ENCODE measurements at places on chromosomes 12 and 14.

DNA sequence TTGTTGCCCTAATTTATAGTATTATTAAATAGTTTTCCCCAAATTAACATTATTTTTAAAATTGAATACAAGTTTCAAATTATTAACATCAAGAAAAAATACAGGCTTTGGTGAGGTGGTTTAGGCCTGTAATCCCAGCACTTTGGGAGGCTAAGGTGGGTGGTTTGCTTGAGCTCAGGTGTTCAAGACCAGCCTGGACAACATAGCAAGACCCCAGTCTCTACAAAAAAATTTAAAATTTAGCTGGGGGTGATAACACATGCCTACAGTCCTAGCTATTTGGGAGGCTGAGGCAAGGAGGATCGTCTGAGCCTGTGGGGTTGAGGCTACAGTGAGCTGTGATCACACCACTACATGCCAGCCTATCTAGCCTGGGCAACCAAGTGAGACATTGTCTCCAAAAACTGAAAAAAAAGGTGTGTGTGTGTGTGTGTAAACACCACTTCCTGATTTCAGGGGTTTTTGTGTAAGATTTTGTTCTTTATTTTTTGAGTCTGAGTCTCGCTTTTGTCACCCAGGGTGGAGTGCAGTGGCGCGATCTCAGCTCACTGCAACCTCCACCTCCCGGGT is 3.9 kb upstream of the DNAL1 start:
- no peak for DNase-seq

- DNase-seq, result no peak
Observed at GRCh38 chr14:59339524-59340330, 125.5 kb downstream of the GPR135 start.

DNA sequence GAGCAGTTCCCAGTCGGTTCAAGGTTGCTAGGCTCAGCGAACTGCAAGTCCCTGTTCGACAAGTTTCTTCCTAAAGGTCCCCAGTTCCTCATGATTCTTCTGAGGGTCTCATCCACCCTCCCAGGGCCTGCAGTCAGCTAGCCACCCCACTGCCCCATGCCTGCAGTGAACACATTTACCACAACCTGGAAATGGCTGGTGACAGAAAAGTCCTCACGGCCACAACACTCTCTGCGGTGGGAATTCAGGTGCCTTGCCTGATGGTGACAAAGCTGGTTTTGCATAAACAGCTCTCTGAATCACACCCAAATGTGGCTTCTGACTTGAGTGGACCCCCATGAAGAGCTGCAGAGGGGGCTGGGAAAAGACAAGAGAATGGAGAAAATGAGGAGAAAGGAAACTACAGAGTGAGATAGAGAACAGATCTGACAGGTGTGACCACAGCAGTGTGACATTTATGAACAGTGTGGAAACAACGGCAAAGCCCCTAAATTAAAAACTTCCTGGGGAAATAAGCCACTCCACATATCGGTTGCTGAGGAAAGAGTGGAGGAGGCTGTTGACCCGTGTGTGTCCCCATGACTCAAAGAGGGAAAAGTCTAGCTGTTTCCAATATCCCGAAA is 1.3 kb upstream of the CD27 start:
- no peak for DNase-seq

GRCh38 chr12:54009171-54010052 is 627 bp downstream of the HOXC8 start:
- no peak for DNase-seq

GRCh38 chr12:3923021-3923420 is 49.8 kb upstream of the PARP11 start:
- DNase-seq, result no peak

- no peak for DNase-seq
Observed at GRCh38 chr12:52771088-52771487, 6.1 kb downstream of the KRT76 start.

GRCh38 chr14:88934351-88934806 is 109.9 kb downstream of the TTC8 start:
- no peak for DNase-seq

DNA sequence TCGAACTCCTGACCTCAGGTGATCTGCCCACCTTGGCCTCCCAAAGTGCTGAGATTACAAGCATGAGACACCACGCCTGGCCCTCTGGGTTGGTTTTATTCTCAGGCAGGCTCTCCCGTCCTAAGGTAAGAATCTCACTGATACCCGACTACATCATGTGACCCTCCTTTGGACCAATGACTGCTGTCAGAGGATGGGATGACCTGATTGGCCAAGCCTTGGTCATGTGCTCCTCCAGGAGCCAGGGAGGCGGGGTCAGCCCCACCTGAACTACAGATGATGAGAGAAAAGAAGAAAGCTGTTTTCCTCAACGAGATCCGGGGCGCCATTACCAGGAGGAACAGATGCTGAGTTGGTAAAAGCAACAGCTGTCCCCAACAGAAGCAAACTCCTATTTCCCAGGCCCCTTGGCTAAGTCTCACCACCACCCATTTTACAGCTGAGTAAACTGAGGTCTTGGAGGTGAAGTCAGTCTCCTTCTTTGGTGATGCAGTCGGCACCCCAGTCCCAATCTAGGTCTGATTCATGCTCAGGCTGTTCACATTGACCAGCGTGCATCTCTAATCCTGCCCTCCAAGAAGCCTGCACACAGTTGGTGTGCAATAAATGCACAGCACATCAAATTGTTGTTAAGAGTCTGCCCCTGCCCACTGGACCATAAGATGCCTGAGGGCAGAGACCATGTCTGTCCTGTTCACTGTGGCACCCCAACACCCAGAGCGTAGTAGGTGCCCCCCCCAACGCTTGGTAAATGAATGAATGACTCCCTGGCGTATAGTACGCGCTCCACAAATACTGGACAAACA is 118.8 kb downstream of the SCARB1 start:
- DNase-seq, result no peak

DNA sequence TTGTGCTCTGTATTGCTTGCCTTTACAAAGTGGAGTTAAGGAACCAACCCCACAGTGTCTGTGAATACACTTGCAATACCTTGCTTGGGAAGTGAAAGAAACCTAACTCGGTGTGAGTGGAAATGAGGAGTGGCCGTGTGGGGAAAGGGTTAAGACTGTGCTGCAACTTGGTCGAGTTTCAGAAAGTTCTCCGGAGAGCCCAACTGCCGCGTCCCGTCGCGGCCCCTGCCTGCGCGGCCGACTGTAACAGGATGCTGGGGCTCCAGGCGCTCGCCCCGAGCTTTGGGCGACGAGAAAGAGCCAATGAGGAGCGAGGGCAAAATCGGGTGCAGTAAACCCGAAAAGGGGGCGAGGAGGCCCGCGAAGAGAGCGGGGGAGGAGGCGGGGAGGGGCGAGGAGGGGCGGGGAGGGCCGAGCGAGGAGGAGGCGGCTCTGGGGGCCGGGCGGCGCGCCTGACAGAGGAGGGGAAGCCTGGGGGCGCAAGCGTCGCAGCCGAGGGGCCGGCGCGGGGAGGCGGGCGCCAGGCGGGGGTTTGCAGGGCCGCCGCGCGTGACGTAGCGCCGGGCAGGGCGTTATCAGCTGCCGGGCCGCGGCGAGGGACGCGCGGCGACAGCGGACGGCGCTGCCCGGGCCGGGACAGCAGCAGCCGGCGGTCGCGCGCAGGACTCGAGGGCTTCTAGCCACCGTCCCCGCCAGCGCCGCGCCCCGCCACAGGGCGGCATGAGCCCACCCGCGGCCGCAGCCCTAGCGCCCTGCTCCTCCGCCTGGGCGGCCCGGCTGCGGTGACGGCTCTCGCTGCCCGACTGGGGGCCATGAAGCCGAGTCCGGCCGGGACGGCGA is at the start of gene DACT1:
TSS of gene DACT1 (plus strand) at position 572 of the 840 bp plus-strand sequence. CDS start at position 813, 241 bp downstream.
- peak; percentile 65 for DNase-seq

DNA sequence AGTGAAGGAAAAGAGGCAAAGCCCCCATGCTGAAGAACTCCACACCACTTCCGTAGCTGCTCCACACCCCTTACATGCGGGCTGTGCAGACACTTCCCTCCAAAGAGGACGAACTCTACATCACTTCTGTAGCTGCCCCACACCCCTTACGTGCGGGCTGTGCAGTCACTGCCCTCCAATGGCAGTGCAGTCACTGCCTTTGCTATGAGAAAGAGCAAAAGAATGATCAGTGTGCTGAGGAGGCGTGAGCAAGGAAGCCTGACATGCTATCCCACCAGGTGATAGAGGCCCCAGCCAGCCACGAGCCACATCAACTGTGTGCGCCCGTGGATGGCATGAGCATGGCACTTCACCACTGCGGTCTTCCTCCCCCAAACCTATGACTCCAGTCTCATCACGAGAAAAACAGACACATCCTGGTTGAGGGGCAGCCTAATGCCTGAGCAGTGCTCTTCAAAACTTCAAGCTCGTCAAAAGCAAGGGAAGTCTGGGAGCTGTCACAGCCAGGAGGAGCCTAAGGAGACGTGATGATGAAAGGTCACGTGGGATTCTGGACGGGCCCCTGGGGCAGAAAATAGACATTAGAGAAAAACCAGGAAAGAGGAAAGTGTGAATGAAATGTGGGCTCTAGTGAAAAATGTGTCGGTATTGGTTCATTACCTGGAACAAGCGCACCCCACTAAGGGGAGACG is 60.8 kb upstream of the C14orf180 start:
- no peak for DNase-seq

DNA sequence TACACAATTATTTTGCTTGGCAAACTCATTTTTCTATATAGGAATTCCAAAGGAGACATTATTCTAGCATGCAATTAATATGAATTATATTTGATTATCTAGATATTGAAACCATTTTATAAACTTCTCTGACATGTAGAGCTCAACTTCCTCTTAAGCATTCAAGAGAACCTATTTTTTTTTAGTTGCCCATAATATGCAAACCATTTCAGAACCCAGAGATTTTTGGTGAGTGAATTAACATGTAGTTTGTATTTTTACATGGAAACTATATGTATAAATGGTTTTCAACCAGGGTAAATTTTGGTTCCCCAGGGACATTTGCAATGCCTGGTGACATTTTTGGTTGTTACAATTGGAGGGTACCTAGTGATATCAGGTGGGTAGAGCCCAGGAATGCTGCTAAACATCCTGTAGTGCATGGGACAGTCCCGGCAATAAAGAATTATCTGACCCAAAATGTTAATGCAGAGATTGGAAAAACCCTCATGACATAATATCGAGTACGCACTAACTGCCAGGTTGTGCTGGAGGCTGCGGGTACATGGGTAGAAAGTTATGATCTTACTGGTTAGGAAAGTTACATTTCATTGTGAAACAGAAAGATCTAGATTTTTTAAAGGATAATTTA is 338.9 kb upstream of the GARIN2 start:
- DNase-seq, result no peak

DNA sequence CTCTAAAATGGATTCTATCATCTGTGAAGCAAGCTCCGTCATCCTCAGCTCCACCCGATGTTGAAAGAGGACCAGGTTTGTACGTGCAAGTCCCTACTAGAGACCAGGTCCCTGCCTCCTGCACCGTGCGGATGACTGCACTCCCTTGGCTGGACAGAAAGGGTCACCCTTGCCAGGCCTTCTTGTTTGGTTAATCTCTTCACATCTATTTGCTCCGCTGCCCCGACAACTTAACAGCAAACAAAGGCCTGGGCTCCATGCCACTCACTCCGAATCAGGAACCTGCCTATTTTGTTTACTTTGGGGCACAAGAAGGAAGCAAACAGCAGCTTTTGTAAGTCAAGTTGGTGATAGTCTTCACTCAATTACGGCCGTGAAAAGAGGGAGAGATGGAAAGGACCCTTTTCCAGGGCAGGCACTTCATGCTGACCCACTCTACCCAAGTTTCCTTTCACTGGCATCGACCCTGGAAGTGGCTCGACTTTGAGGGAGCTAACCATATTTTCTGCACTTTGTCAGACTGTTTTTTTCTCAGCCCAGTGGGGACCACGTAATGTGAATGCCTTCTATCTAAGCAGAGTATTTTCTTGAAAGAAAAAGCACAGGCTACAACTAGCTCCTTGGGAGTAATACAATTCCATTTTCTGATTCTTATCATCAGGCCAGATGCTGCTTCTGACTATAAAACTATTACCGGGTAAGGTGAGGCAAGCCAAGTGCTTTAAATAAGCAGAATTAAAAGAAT is 202.6 kb downstream of the FOXN3 start:
- peak; percentile 33 for DNase-seq

GRCh38 chr14:49919825-49920659 is 27.2 kb downstream of the ARF6 start:
- DNase-seq, result no peak

GRCh38 chr14:101453225-101453624 is 108.1 kb upstream of the DIO3 start:
- no peak for DNase-seq

- DNase-seq, result no peak
Observed at GRCh38 chr14:91420686-91421085, 3.1 kb upstream of the CCDC88C start.

DNA sequence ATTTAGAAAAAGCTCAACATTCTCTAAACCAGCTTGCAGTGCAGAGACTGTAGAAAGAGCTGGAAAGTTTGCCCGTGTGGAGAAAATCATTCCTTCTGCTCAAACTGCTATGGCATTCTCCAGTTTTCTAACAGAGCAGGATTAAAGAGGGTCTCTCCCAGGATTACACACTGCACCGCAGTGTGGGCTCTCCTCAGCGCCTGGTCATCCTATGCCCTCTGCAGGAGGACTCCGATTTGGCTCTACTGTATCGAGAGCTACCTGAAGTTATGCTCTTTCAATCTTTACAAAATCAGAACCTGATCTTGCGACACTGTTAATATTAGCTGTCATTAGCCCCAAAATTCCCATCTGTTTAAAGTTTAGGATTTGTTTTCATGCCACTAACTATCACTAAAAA is 33.0 kb downstream of the BHLHE41 start:
- no peak for DNase-seq

- DNase-seq, result no peak
Observed at GRCh38 chr14:74421981-74422380, 4.0 kb downstream of the SYNDIG1L start.

- no peak for DNase-seq
Observed at GRCh38 chr12:88313554-88313953, 171.4 kb downstream of the TMTC3 start.

GRCh38 chr12:87140262-87140661 is 884.1 kb upstream of the MGAT4C start:
- DNase-seq, result no peak

GRCh38 chr12:10052193-10052913 is 21.9 kb downstream of the CLEC9A start:
- DNase-seq, result no peak

- no peak for DNase-seq
Observed at GRCh38 chr12:16669756-16670155, 63.8 kb upstream of the LMO3 start.

DNA sequence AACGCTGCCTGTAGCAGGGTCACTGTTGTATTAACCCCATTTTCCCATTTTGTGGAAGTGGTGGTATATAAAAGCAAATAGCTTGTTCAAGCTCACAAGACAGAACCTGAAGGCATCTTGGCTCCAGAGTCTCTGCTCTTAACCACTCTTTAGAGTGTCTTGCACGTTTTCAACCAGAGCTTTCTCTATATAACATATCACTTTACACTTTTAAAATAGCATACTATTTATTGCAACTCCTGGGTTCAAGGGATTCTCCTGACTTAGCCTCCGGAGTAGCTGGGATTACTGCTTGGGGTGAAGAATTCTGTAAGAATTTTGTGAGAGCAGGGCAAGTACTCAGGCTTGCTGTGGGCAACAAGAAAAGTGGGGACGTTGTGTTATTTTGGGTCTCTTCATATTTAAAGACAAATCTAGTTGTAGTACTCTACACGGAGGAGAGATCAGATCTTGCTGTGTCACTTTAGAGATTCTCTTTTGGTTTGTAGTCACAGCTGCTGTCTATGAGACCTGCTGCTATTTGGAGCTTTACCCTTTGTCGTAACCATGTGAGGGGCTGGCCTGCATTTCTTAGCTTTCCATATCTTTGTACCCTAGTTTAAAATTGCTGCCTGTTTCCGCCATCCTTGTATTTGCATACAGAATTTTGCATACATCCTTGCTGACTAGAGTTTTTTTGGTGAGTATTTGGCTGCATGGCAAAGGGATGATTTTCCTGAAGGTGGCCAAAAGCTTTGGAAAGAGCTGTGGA is 40.7 kb downstream of the WDR20 start:
- no peak for DNase-seq

- no peak for DNase-seq
Observed at GRCh38 chr14:39451811-39452210, 19.6 kb upstream of the FBXO33 start.
